ENCODE measurements at places on chromosomes 6 and 20.

DNA sequence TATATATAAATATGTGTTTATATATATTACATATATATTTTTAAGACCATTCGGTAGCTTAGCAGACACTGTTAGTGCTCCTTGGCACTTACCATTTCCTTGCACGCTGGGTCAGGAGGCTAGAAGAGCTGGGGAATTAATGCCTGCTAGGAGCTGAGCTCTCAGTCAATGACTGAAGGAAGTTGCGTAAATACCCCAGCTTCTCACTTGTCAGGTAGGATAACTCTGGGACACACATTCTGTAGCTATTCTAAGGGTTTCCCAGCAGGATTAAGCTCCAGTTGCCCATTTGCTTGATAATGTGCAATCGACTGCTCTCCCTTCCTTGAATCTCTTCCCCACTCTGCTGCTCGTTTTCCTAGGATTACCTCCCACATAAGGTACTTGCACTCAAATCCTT is 15.7 kb upstream of the DNAAF9 start:
- no peak for DNase-seq

- DNase-seq = no peak
Observed at GRCh38 chr6:17808609-17809008, 101.9 kb upstream of the NUP153 start.

DNA sequence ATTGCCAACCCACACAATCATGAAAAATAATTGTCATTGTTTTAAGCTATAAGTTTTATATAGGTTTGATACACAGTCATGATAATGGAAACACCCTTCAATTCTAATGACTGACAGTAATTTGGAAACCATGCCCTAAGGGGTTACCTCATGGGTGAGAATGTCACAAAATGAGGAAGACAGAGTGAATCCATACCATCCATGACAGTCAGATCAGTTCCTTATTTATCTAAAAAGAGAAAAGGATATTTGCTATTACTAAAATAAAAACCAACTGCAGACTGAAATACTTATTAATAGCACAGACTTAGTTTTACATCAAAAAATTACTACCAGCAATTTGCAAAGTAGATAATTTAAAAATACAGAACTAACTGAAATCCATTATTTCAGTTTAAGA is 437.8 kb downstream of the UTRN start:
- no peak for DNase-seq

DNA sequence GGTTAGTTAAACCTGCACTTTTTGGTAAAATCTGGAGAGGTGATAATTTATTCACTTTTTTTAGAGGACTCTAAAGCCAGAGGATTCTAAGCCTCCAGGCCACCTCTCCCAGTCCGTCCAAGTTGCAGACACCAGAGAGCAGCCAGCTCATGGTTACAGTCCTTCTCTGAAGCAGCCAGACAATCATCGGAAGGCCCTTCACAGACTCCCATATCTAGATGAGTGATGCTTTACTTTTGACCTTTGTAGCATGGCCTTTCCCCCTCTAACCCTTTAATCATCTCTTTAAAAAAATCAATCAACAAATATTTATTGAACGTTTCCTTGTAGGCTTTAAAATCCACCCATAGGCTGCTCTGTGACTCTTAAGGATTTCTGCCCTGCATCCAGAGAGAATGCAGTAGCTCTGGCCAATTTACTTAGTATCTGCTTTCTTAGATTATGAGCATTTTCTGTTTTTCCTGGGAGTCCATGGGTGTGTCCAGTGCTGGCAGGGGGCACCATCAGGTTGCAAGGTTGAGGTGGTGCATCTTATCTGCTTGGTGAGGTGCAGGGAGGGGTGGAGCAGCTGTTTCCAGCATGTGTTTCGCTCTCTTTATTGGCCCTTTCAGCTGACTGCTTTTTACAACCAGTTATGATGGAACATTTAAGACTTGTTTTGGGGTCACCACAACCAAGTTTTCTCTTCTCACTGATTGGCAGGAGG is 58.6 kb downstream of the JARID2 start:
- no peak for DNase-seq

DNA sequence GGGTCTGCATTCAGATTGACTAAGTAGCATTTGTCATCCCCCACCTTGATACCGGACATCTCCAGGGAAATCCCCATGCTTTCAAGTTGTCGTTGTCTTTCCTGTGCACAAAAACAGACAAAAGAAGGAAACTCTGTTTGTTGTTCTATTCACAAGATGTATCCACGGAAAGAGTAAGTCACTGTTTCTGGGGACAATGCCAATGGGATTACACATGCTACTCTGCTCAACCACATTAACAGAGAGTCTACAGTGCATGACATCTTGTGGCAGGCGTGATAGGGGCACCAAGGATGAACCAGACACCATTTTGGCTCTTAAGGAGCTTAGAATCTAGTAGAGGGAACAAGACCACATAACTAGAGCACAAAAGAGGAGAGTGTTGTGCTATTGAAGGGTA is 124.4 kb upstream of the NUP153 start:
- DNase-seq = no peak

- no peak for DNase-seq
Observed at GRCh38 chr6:12555267-12555666, 161.3 kb upstream of the PHACTR1 start.

DNA sequence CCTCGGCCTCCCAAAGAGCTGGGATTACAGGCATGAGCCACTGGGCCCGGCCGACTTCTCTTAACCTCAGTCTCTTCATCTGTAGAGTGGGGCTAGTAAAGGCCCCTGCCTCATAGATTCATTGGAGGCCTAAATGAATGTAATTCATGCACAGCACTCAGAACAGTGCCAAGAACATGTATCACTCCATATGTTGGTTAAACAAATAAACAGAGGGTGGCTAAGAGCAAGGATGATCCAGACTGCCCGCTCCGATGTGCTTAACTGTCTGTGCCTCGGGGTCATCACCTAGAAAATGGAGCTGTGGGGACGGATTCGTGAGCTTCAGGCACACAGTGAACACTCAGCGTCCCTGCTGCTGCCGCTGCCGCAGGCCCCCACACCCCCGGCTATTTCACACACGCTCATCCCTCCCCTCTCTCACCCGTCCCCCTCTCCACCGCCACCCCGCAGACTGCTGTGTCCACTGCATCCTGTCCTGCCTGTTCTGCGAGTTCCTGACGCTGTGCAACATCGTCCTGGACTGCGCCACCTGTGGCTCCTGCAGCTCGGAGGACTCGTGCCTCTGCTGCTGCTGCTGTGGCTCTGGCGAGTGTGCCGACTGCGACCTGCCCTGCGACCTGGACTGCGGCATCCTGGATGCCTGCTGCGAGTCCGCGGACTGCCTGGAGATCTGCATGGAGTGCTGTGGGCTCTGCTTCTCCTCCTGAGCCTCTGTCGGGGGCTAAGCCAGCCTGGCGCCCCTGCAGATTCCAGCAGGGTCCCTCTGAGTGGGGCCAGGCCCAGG is 14.8 kb downstream of the MDFI start:
- DNase-seq = no peak

DNA sequence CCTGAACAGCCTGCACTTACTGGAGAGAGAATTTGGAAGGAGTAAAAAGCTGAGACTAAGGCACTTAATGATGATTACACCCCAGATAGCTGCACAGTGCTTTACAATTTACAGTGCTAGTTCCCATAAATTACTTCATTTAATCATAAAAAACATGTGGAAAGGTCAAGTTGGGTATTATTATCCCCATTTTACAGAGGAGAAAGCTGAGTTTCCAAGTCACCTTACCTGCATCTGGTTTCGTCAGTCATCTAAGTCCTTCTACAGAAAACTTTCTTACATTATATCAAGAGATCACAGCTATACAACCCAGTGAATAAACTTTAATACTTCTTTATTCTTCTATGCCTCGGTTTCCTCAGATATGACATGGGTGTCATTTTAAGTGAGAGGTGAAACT is 3.3 kb downstream of the PTPRK start:
- no peak for DNase-seq

- DNase-seq = no peak
Observed at GRCh38 chr6:138416206-138416605, 12.2 kb downstream of the HEBP2 start.

- DNase-seq = peak; percentile 88
Observed at GRCh38 chr20:53949319-53949839, 121.0 kb downstream of the BCAS1 start.

- peak; percentile 6 for DNase-seq
Observed at GRCh38 chr20:61044499-61044898, 207.6 kb upstream of the CDH4 start.

GRCh38 chr6:75748743-75749538 is at the start of gene MYO6:
MYO6 (plus strand) TSS chr6:75749239; CDS start chr6:75817548, 68,309 bp downstream.
- peak; percentile 55 for DNase-seq

- peak; percentile 54 for DNase-seq
Observed at GRCh38 chr6:119347466-119348095, 2.0 kb downstream of the MAN1A1 start.

DNA sequence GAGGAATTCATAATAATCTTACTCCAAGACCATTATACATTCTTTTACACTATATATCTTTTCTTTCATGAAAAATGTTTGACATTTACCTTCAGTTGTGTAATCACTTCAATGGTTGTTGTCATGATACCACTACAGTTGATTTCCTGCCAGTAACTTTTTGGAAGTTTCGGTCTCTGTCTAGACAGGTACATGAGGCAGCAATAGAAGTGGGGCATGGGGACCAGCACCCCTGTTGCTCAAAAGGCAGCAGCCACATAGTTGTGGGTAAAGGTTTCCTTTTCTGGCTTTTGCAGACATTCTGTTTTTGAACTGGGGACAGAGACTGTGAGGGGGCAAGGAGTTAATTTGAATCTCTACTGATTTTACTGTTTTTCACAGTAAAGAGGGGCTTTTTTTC is 14.1 kb downstream of the SAMD5 start:
- no peak for DNase-seq

DNA sequence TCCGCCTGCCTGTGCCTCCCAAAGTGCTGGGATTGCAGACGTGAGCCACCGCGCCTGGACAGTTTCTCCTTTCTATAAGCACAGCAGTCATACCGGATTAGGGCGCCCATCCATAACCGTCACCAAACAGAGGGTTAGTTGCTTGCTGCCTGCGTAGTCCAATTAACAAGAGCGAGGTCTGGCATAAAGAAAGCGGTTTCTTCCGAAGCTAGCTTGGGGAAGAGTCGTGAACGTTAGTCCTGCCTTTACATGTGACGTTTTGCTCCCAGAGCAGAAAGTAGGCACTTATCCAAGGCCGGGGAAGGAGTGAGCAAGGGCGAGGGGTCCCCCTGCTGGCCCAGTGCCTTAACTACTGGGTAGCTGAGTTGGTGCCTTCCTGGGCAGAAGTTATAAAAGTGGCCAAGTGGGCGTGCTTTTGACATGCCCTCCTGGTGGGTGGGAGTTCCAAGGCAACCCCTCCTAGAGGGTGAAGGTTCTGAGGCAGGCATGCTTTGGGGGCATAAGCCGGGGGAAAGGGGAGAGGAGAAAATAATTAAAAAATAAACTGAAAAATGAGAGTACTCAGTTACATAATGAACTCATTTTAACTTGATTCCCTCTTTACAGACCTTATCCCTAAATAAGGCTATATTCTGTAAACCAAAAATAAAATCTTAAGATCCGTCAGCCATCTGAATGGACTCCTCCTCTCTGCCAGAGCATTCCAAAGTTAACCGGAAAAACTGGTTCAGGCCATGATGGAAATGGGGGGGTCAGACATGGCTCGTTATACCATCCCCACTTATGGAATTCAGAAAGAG is 88.0 kb downstream of the FAM217A start:
- DNase-seq = peak; percentile 86

DNA sequence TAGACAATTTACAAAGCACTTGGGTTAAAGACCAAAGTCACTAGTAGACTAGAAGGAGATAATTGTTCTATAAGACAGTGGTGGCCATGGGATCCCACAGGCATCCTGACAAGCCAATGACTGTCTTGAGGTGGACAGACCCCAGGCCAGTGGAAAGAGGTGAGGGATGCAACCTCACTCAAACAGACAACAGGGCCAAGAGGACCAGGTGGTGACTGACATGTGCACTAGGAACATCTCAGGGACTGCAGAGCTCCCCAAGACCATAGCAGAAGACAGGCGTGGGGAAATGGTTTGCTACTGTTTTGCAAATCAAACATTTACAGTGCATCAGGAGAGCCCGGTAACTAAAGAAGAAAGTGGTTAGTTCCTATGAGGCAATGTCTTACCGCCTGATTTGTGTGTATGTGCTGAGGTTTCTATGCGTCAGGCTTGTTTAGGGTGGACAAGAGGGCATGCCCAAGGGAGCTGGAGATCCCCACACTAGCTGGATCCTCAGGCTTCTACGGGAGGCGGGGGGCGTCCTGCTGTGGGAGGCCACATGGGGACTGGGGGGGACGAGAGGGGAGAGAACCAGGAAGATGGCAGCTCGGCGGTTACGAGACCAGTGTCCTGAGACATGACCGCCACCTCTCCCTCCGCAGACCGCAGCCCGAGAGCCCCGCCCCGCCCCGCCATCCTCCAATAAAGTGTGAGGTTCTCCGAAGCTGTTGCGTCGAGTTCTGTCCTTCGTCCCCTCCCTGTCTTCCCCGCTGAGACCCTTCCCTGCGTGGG is 623 bp upstream of the MRPS26 start:
- peak; percentile 74 for DNase-seq

DNA sequence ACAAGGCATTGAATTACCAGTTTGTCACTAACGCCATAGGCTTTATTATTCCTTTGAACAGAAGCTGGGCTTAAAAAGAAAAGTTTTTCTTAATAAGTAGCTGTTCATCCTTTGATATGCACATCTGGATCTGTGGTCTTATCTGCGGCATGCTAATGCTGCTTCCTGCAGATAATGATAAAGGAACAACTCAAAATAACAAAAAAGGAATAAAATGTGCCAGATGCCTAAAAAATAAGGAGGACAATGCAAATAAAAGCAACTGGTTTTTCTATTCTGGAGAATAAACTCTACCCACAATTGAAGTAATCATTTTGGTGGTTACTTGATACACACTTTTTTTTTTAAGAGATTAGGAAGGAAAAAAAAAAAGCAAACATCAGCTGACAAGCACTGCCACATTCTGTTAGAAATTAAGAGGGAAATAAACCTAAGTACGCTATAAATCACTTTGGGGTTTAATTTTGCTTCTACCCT is 156.8 kb upstream of the SALL4 start:
- no peak for DNase-seq

- DNase-seq = no peak
Observed at GRCh38 chr20:10449270-10449669, 14.2 kb downstream of the SLX4IP start.

- no peak for DNase-seq
Observed at GRCh38 chr6:56663344-56663743, 20.7 kb upstream of the DST start.

- DNase-seq = no peak
Observed at GRCh38 chr20:47359530-47360296, 3.2 kb upstream of the ZMYND8 start.

GRCh38 chr20:40962733-40963504 is 65.7 kb upstream of the TOP1 start:
- DNase-seq = peak; percentile 85

GRCh38 chr6:156729248-156729647 is 47.9 kb upstream of the ARID1B start:
- no peak for DNase-seq

All from activated CD4-positive, alpha-beta T cell treated with anti-CD3 and anti-CD28 coated beads for 36 hours (primary cell).